ENCODE measurements at places on chromosomes 5 and 9.
A peak's percentile ranks its signal among the peaks of the same experiment; 100 is the strongest.

- no peak for DNase-seq
Observed at GRCh38 chr5:157336423-157336744, 70.5 kb downstream of the CYFIP2 start.

DNA sequence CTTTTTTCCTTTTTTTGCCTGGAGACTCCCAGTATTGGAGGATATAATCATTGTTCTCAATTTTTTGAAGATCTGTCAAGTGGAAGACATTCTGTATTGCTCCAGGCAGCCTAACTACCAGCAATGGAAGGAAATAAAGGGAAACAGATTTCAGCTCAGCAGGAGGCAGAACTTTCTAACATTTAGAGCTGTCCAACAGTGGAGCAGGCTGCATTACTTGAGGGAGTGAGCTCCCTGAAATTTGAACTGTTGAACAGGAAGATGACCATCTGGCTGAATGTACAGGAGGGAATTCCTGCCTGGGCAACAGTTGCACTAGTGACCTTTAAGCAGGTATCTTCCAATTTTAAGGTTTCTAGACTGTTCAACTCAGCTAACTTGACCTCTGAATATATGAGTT lies 1.1 kb upstream of the GAPVD1 start:
- DNase-seq, result no peak

- DNase-seq, result no peak
Observed at GRCh38 chr5:136799806-136800372, 434.5 kb upstream of the TRPC7 start.

- peak; percentile 52 for DNase-seq
Observed at GRCh38 chr9:7976167-7976755, 176.7 kb upstream of the DMAC1 start.

DNA sequence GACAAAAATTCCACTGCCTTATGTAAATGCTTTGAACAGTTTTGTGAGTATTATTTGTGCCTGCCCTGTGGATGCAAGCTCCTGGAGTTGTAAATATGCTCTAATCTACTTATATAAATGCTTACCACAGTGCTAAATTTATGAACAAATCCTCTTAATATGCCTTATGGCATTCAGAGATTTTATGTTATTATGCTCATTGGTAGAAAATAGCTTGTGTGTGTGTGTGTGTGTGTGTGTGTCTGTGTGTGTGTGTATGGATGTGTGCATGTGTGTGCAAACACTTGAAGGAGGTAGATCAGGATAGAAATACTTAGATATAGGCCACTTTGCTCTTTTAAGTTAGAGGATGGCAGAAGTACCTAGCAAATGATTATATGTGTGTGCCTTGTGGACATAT lies 253.9 kb downstream of the TAF11L14 start:
- DNase-seq, result no peak

DNA sequence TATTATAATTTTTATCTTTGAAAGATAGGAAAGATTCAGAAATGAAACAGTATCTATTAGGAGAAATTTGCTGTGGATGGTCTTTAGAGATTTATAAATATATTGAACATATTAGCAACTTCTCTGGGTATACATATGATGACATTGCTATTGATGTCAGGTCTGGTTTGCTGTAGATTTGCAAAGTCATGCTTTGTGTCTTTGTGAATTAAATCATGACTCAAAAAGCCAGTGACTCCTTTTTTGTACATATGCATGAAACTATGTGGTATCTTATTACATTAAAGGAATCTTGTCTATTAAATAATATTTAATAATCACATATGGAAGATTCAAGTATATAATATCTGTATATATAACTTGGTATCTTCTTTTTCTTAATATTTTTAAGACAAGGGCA lies 141.9 kb downstream of the ST8SIA4 start:
- no peak for DNase-seq

- DNase-seq, result no peak
Observed at GRCh38 chr5:8508231-8508630, 639.3 kb downstream of the MTRR start.

DNA sequence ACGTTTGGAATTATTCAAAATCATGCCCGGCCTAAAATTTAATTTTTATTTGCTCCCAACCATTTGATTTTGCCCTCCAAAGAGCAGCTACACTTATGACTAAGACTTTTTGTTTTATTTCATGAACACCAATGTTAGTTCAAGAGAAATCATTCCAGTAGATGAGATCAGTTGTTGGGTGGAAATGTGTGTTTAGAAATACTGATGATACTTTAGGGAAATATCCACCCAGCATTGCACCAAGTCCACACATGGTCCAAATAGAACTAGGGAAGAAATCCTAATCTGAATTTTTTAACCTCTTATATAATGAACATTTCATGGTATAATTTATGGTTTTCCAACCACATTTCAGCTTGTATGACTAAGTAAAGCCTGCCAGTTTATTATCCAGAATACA lies 28.3 kb upstream of the GOLPH3 start:
- DNase-seq, result no peak

DNA sequence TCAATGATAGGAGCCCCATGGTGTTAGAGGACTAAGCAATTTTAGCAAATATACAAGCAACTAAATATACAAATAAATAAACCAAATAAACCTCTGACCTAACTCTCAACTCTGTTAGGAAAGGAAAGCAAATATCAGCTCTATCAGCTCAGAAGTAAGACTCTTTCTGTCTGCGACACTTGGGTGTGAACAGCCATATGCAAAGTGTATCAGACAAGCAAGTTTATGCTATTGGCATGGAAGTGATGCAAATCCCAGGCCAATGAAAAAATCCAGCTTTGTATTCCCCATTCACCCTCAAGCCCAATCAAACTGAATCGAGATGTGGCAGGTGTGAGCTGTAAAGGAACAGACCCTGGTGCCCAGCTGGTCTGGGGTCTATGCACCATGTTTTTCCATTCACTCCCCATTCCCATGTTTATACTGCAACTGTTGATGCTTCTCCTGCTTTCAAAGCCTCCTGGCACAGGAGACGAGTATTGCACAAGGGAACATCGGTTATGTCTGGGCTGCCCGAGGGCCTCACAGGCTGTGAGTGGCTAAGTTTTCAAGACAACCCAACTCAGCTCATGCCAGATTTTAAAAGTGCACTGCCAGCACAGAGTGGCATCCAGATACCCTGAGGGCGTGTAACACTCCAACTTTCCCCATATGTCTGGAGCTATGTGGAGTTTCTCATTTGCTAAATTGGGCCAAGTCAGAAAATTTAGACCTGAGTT lies 73.1 kb downstream of the FEM1C start:
- no peak for DNase-seq

DNA sequence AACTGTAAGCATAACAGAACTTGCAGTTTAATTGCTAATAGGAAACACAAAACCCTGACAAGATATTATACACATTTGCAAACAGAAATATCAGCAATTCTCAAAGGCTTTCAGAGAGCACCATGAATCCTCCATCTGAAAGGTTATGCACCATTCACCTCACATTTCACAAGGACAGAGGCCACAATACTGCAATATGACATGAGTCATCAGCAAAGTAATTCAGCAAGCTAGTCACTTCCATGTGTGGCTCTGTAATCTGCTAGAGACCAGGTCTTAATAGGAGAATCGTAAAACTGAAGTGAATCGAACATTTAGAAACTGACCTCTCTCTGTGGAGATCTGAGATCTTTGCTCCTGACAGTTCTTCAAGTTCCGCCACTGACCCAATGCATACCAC lies 28.3 kb downstream of the IARS1 start:
- DNase-seq, result no peak

DNA sequence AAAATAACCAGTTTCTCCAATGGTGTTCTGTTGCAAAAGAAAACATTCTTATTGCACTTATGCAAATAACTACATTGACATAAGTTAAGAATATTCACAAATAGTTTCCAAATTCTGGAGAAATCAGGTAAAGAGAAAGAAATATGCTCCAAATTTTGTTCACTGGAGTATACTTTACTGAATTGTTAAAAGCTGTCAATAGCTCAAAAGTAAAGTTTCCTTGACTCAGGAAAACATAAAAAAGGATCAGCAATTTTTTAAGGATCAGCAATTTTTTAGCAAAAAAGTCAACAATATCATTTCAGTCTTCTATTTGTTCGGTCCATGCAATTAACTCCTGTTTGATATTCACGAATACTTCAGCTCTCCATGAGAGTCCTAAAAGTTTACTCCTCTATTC lies 51.6 kb downstream of the ANXA2R start:
- DNase-seq, result no peak

GRCh38 chr5:22471154-22471553 lies 382.0 kb downstream of the CDH12 start:
- DNase-seq, result no peak

DNA sequence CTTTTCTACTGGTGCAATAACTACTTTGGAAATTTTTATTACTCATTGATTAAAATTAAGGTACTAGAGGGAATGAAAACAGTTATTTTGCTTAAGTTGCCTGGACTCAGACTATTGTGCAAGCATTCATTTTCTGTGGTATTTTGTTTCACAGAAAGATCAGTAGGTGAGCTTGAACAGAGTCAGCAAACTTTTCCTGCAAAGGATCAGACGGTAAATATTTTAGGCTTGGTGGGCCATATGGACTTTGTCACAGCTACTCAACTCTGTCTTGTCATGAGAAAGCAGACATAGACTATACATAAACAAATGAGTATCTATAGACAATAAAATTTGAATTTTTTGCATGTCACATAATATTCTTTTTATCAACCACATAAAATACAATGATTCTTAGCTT lies 1036.4 kb downstream of the NR2F1-AS1 start:
- DNase-seq, result no peak

- DNase-seq, result no peak
Observed at GRCh38 chr9:132970324-132971062, 8.0 kb upstream of the GFI1B start.

DNA sequence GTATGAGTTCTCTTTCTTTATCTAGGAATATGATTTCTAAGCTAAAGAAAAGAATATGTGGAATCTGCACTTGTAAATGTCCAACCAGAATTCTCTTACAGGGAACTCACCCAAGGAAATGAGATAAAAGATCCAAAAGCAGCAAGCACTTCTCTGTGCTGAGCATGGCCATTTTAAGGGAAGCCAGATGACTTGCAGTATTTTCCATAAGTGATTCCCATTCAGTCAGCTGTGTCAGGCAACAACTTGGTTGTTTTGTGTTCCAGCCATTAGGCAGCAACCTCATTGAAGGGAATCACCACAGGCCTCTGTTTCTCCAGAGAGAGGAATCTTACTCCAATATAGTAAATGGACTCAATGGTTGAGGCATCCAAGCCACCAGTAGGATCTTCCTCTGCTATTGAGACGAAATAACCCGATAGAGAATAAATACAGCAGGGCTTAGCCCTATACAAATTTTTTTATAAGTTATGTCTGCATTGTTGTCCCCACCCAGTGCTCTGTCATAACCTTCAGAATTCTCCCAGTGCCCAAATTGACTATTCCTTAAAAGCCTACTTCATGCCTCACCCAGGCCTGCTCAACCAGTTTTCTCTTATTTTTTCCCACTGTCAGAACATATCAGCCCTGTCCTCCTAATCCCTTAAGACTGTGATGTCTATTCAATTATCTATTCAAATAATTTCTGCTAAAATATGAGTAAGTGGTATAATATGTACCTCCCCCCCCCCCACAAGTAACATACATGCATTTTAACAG lies 236.6 kb downstream of the PJA2 start:
- DNase-seq, result no peak

Data from activated naive CD4-positive, alpha-beta T cell treated with anti-CD3 and anti-CD28 coated beads, Interleukin-2, amount 50 U/mL, for 72 hours (primary cell).